ENCODE measurements at places on chromosomes 1 and 21. TPM values are rescaled to one million over a fixed set of nuclear protein-coding genes. Genes with fewer than 3 reads are reported as not detected.

Gene LMOD1
- total RNA-seq, result not detected

Gene OPRD1
- total RNA-seq, result 0.06 TPM

Gene PEX11B
- total RNA-seq, result 19.4 TPM

Gene LYPD8
- total RNA-seq, result not detected

Gene ATP1A2
- total RNA-seq, result not detected

Gene LCE1D
- not detected for total RNA-seq

Gene OR14K1
- not detected for total RNA-seq

Gene ABCA4
- 0.13 TPM for total RNA-seq

Gene LCE1B
- total RNA-seq, result not detected

Gene RPL22
- total RNA-seq, result 456 TPM

Gene SPRR4
- not detected for total RNA-seq

Gene IFI44L
- 0.10 TPM for total RNA-seq

Gene LGR6
- 0.41 TPM for total RNA-seq

Gene KLHL20
- 9.4 TPM for total RNA-seq

Gene FMN2
- 5.2 TPM for total RNA-seq

Gene CFHR5
- not detected for total RNA-seq

Gene AK5
- total RNA-seq, result 8.7 TPM

Gene RIIAD1
- total RNA-seq, result not detected

Data from A549 treated with CpdA at 1 μM for 4 hours (cell line).